ENCODE measurements at places on chromosomes 11 and 22.

DNA sequence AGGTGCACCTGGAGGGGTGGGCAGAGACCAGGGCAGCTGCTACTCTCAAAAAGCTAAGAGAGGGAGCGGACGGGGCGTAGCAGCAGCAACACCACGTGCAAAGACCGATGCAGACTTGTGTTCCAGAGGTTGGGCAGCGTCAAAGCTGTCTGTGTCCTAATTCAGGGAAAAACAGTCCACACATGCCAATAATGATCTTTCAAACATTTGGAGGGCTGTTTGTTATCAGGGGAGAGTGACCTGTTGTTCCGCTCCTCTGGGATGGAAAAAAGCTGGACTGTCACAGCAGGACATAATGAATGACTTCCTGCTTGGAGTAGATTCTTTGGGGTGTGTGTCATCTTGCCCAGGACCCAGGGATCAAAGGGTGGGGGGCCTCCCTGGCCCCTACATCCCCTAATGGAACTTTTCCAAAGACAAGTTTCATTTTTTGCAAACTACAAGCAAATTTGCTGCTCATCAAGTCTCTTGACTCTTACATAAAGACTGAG is 6.2 kb upstream of the FBLN1 start:
- no peak for DNase-seq

GRCh38 chr22:46122980-46123693 is 27.2 kb upstream of the PPARA start:
- DNase-seq: no peak

GRCh38 chr11:97363331-97363730 is 973.5 kb downstream of the JRKL start:
- no peak for DNase-seq

GRCh38 chr22:19904935-19905334 is 36.6 kb upstream of the COMT start:
- DNase-seq: no peak

- DNase-seq: no peak
These were observed 90.5 kb upstream of the XKR3 start for GRCh38 chr22:16915701-16916100.

DNA sequence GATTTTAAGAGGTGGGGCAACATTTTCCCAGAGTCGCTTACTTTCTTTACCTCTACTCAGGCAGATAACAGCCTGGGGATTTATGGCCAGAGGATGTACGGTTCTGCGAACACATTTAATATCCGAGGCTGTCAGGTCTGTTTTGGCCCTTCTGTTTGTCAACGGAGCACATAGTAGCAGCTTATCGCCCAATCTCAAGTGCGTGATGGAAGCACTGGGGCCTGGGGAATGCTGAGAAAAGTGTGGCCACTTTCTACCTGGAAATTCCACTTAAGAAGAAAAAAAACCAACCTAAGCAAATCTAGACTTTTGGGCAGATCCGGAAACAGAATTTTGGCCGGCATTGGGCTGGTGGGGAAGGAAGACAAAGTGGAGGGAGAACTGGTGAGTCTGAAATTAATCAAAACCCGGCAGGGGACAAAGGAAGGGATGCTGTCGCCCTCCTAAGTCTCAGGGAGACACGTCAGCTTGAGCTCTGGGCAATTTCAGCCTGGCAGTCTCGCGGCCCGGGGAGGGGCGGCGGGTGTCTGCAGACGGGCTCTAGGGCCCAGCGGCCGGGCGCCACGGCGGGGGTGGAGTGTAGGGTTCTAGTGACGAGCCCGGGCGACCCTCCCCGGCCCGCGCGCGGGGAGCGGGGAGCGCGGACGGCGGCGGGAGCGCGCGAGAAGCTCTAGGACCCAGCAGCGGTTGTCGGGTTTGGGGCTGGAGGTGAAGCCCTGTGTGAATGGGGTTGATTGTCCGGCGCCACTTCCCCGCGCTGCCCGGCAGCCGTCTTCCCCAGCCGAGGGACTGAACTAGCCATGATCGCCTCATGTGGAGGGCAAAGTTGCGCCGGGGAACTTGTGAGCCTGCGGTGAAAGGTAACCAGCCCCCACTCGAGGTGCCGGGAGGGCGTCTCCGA is at the start of gene AMOTL1:
AMOTL1 (plus strand) TSS at position 656 of the 901 bp plus-strand sequence; CDS start at position 812, 156 bp downstream.
- peak; percentile 86 for DNase-seq

DNA sequence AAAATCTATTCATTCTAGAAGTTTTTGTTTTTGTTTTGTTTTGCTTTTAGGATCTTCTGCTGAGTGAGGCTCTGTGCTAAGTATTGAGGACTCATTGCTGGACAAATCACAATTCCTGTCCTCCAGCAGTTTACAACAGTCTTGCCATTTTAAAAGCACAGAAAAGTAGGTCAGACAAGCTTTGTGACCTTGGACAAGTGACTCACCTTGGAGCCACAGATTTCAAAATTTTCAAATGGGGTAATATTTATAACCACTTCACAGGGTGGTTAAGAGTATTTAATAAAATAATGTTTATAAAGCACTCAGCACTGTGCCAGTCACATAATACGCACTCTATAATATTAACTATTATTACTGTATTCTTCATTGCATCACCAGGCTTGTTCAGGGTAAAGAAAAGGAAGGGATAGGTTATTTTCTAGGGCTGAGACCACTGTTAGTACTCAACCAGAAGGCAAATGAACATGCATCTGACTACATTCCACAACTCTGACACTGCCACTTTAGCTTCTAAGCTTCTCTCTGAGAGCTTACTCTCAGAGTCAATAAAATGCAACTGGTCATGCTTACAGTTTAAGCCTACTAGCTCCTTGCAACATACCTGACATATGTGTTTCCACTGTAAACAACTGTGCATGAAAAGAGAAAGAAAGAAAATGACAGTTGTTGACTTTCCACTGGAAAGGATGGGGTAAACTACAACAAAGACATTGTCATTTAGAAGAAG is 63.2 kb upstream of the FIBIN start:
- peak; percentile 91 for DNase-seq

- DNase-seq: no peak
These were observed 87.5 kb downstream of the YAP1 start for GRCh38 chr11:102197670-102198139.

DNA sequence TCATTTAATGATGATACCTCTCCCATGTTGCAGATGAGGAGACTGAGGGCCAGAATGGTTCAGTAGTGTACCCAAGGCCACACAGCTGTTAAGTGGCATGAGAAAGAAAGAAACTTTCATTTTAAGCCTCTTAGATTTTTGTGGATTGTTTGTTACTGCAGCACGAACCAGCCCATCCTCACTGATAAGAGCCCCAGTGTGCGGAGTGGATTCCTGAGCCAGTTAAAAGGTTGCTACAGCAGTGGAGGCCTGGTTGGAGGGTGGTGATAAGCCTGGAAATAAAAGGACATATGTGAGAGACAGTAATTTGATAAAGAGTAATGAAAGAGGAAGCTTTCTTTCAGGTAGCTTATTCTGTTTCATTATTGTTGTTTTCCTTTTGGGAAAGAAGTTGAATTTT is 89.0 kb downstream of the ATXN10 start:
- DNase-seq: no peak

Data from choroid plexus epithelial cell (primary cell).